T-helper 17 cell (primary cell): ENCODE measurements at places on chromosomes 1 and 21.

DNA sequence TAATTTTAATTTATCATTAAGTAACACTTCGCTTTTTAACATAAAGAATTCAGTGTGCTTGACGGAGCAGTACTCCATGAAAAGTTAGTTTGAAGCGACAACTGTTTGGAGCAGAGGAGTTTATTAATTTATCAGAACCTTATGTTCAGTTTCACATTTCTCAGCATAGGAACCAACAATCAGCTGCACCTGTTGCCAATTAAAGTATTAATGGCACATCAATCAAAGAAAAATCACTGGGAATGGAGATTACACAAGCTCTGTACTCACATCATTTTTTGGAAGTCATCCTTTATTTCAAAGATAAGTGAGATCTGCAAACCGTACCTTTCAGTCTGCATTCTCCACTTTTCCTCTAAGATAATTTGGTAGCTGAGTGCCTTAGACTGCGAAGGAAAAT is 344.6 kb downstream of the LMO4 start:
- DNase-seq = no peak

DNA sequence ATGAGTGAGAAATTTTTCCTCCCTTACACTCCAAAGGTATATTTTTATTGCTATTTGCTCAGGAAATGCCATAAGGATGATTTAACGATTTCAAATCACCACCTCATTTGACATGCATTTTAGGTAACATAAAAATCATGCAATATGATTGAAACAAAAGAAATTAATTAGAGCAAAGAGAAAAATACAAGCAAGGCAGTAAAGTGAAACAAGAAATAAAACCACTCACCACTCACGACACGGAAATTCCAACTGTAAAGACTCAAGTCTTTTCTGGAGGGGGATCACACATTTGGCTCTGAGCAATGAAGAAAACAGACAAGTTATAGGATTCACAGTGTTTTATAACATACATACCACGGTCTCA is 86.8 kb upstream of the ARHGAP29 start:
- DNase-seq = no peak

- no peak for DNase-seq
Observed at GRCh38 chr1:201565024-201565730, 26.2 kb downstream of the NAV1 start.

DNA sequence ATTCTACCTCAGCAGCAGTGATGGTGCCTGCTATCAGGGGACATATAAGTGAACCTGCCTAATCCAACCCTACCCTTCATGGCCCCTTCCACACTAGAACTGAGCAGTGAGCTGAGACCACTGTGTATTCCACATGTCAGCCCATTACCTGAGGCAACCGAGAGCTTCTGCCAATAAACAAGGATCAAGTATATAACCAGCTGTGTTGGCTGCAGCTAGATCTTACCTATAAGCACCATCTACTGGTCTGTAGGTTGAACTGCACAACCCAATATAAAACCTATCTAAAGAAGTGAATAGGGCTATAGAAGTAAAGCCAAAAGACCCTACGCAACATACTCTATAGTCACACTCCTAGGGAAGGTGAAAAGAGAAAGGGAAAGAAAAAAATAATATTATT is 376.9 kb downstream of the HHIPL2 start:
- no peak for DNase-seq

DNA sequence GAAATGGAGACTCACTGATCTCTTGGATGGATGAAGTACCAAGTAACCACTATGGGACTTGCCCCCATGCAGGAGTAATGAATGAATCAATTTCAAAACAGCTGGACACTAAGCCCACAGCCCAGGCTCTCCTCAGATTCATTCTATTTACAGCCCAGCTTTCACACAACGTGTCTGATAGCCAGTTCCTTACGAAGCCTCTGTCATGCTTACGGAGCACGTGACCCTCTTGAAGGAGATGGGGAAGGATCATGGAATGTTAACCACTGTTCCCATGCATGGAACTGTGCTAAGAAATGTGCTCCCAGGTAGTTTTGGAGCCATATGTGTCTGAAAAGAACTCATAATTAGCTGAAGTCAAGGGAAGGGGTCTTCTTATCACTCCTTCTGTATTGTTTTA is 124.1 kb downstream of the KIF26B start:
- no peak for DNase-seq

DNA sequence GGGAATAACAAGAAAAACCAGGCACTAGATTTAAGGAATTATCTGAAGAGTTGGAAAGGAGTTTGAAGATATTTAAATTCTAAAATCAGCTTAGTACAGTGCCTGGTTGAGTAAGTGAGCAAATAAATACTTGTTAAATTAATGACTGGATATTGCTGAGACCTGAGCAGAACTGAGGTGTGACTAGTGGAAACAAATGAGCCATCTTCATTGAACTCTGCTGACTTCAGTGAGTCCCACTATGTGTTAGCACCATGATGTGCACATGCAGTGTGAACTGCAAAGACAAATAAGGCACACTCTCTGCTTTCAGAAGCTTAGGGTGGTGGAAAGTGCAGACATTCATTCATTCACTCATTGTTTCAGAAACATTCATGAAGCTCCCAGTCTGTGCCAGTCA is 48.7 kb downstream of the ELAPOR1 start:
- no peak for DNase-seq

DNA sequence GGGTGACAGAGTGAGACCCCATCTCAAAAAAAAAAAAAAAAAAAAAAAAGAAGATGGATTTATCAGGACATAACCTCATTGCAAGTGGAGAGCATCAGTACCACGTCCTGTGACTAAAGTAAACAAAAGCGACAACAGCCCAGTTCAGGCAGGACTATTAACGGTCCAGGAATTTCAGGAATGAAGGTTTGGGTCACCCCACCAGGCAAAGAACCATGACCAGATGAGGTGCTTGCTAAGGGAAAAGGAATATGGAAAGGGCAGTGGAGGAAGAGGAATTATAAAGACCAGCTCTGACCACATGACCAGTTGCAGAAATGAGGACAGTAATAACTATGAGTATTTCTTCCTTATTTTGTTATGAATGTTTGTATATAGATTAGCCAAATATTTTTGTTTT is 35.4 kb upstream of the EIF4G3 start:
- no peak for DNase-seq

DNA sequence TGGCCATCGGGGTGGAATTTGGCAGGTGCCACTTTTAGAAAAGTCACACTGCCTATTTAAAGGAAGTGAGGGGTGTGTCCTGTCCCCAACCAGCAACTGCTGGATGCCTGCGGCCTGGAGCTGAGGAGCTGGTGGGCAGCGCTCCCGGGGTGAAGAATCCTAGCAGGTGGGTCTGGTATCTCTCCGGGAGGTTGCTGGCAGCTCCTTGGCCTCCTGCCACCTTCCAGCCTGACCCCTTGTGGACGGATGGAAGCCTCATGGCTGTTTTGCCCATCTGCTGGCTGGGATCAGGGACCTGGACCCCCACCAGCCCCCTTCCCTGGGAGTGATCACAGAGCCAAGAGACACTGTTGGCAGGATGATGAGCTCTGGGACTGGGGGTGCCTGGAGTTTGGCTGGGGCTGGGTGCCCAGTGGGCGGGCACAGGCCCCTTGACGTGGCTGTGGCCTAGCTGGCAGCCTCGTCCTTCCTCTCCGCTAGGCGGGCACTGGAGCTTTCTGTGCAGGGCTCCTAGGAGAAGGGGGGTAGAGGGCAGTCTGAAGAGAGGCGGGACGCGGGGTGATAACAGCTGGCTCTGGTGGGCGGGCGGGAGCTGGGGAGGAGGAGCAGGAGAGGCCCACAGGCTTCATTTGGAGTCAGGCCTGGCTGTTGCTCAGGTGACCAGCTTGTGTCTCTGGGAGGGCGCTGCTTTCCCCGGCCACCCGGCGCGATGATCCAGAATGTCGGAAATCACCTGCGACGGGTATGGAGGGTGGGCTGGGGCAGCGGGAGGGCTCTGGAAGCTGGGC is at the start of gene ACOT11:
Gene ACOT11 (plus strand): TSS at position 628 of the 788 bp plus-strand sequence. CDS start 82 bp downstream, at position 710.
- no peak for DNase-seq

DNA sequence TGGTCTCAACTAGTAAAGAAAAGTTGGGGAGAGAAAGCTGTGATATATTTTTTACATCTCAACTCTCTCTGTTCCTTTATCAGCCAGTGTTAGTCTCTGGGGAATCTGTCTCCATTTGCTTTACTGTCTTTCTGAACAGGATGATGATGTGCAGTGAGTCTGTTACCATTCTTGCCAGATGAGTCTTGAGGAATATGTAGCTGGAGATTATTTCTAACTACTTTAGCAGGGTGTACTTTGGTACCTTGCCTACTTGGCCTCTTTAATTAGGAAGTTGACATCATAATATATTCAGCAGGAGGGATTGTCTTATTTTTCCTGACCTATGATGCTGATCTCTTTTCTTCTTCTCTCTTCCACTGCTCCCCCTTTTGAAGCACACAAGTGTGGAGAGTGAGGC is 15.7 kb upstream of the HAX1 start:
- no peak for DNase-seq

DNA sequence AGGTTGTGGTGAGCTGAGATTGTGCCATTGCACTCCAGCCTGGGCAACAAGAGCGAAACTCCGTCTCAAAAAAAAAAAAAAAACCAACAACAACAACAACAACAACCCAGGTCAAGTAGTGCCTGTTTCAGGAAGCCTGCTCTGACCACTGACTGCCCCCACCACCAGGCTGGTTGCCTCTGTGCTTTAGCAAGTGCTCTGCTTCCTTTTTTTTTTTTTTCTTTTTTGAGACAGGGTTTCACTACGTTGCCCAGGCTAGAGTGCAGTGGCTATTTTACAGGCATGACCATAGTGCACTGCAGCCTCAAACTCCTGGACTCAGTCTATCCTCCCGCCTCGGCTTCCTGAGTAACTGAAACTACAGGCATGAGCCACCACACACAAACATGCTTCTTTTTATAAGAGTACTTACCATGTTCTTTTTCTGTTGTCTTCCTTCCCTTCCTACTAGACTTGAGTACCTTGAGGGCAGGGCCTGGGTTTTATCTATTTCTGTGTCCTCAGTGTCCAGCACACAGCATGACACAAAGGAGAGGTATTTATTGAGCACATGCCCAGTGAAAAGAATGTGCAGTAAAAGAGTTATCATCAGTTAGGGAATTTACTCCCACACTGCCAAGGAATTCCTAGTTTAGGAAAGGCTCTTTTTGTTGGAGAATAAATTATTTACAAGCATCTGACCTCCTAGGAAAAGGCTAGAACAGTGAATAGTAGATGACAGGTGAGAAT is 9.9 kb upstream of the COA7 start:
- no peak for DNase-seq

DNA sequence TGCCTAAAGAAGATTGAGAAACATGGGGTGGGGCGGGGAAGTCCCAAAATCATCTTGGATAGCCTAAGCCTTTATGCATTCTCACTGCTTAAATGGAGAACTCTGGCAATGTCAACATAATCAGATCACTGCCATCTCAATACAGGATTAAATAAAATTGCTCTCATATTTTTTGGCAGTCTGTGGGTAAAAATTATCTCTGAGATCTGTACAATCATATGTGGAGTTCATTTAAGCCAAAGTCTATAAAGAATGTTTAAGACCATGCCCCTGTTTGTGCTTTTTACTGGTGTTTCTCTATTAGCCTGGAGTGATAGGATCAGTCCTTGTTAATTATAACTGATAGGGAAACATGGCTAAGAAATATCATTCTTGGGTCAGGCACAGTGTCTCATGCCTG is 136.3 kb downstream of the GPR52 start:
- DNase-seq = no peak

DNA sequence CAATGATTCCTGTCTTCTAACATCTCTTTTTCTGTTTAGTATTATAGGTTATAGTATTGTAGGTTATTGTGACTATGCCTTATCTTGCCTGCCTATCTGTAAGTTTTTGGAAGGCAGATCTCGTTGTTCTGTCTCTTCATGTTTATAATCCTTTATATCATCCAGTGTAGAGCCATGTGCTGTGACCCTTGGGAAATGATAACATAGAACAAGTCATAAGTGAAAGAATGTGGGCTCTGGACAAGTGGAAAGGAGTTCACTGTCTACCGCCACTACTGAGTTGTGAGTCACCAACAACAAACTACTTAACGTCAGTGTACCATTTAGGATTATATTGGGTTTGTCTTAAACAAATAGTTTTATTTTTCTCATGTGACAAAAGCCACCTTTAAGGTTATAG is 139.3 kb downstream of the LYPLAL1 start:
- DNase-seq = no peak

DNA sequence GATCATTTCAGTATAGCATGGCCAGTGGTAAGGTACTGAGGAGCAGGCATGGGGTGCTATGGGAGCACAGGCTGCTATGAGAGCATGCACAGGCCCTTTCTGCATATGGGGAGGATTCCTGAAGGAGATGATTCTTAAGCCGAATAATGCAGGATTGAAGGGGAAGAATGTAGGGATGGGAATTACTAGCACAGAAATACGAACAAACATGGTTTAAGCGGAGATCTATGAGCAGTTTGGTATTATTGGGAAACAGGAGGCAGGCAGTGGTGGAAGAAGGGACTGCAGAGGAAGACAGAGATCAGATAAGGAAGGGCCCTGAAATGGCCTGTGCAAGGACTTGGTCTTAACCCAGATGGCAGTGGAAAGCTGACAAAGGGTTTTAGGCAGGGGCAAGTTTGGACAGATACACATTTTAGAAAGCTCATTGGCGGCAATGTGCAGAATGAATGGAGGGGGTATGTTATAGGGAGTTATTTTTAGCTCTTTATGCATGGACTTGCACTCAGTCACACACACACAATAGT is 1.7 kb downstream of the OSCP1 start:
- DNase-seq = no peak

GRCh38 chr1:248823517-248824001 is 2.2 kb downstream of the SH3BP5L start:
- no peak for DNase-seq

GRCh38 chr1:208935517-208936187 is 647.9 kb upstream of the CAMK1G start:
- DNase-seq = no peak

GRCh38 chr21:33825915-33826314 is 89.7 kb downstream of the ATP5PO start:
- DNase-seq = no peak

DNA sequence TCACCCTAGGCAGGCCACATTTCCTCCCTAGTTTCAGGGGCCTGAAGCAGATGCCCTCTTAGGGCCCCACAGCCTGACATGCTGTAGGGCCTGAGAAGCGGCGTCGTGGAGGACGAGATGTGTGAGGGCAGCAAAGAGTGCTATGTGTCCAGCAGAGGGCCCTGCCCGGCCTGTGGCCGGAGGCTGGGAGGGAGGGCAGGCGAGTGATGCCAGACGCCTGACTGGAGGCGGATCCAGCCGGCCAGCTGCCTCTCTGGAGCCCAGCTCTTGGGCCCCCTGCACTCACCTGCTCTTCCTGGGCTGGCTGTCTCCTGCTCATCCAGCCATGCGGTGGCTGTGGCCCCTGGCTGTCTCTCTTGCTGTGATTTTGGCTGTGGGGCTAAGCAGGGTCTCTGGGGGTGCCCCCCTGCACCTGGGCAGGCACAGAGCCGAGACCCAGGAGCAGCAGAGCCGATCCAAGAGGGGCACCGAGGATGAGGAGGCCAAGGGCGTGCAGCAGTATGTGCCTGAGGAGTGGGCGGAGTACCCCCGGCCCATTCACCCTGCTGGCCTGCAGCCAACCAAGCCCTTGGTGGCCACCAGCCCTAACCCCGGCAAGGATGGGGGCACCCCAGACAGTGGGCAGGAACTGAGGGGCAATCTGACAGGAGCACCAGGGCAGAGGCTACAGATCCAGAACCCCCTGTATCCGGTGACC is at the start of gene GPR37L1:
Gene GPR37L1 (plus strand): TSS at position 279 of the 697 bp plus-strand sequence. CDS start 47 bp downstream, at position 326.
- no peak for DNase-seq
